COR-L47 (cell line): ENCODE measurements at places on chromosomes 16 and 17.

- no peak for DNase-seq
Observed at GRCh38 chr16:4580250-4580649, 24.1 kb downstream of the C16orf96 start.

- DNase-seq = no peak
Observed at GRCh38 chr17:77332981-77333685, 192.4 kb downstream of the SEC14L1 start.

DNA sequence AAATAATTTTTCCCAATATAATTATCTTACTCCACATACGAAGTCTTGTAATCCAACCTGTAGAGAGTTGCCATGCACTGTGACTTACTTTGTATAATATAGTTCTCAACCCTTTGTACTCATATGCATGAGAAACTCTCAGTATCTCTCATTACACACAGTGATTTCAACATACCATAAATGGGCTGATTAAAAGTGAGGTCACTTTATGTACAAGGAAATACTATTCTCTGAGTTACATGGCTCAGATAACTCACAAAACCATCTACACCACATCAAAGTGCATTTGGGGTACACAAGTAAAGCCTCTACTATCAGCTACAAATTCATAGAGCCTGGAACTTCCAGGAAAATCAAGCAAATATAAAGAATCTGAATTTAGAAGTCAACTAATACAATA, 27.9 kb downstream of the SLFN12 start:
- no peak for DNase-seq

- DNase-seq = no peak
Observed at GRCh38 chr17:12040478-12040877, 19.8 kb downstream of the MAP2K4 start.

DNA sequence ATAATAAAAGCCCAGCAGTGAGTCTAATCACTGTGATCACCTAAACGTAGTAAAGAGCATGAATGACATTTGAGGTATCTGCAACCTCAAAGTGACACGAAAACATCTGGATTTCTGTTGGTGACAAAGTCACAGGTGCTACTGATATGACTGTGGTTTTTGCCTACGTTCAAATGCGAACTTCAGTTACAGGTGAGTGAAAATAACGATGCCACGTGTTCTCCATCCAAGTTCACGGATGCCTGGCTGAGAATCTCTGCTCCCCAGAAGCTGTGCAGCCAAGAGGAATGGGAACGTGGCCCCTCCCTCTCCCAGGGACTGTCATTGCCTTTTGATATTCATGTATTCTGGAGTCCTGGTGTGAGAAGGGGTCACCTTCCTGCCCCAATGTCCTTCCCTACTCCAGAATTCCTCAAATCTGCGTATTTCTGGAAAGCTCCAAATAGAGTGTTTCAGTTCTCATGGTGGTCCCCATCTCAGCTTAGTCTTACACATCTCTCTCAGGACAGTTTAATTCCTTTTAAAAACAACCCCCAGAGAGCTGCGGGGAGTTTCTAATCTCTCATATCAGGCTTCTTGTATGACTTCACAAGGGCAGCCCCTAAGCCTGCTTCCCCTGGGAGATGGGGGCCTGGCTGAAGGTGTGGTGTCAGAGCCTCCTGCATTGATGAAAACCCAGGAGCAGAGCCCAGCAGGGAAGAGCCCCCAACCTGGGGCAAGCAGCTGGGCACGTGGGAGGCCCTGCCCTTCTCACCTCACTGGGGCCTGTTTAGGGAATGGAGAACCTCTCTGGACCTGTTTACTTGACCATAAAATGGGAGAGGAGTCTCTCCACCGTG, 25.8 kb downstream of the PIK3R5 start:
- no peak for DNase-seq

DNA sequence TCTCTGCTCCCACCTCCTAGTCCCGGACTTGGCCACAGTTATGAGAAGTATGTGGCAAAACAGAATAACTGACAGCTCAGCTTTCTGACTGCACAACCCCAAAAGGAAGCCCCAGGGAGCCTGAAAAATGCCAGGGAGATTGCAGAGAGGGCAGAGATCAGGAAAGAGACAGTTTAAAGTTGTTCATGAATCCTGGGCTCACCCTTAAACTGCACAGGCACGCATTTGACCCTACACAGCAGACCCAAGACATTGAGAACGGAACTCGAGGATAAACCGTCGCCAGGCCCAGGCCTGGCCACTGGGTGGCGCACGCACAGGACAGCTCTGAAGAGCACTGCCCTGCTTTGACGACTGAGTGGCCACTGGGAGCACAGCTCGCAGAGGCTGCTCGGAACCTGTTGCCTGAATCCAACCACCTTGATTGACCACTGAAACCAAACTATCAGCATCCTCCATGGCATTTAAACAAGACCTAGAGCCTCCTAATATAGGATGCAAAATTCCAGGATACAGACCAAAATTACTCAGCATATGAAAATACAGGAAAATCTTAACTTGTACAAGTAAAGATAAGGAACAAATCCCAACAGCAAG, 114.0 kb downstream of the C16orf95 start:
- DNase-seq = peak; percentile 41

DNA sequence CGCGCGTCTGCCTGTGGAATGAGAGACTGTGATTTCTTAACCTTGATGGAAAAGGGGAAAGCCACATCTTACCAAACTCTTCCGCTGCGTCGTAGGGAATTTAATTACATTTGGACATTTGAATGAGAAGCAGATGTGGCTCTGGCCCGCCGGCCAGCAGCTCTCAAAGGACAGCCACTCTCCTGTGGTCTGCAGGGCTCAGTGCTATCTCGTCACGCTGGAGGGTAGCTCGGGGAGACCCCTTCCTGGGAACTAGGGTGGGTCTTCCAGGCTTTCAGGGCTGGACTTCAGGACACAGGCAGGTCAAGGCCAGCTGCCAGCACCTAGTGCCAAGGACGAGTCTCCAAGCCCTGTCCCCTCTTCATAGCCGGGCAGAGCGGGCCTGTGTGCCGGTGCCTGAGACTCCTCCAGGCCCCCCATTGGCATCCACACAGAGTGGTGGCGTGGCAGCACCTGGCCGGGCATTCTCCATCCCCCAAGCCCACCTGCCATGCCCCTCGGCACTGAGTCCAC, 15.9 kb upstream of the TBX2 start:
- DNase-seq = no peak

DNA sequence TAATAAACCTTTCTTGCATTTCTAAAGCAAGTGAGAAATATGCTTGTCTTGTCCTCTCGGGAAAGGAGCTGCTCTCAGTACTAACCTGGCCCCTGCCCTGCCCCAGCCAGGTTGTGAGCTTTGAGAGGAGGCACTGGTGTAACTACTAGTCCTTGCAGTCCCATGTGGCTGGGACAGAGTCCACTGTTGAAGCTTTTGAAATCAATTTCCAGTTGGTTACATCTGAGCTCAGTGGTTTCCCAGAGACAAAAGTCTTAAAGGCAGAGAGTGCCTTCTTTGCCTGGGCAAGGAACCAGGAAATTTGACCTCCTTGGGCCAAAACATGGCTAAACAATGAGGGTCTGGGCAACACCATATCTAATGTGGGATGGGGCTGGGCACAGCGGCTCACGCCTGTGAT, 48.7 kb downstream of the GSG1L start:
- DNase-seq = no peak

DNA sequence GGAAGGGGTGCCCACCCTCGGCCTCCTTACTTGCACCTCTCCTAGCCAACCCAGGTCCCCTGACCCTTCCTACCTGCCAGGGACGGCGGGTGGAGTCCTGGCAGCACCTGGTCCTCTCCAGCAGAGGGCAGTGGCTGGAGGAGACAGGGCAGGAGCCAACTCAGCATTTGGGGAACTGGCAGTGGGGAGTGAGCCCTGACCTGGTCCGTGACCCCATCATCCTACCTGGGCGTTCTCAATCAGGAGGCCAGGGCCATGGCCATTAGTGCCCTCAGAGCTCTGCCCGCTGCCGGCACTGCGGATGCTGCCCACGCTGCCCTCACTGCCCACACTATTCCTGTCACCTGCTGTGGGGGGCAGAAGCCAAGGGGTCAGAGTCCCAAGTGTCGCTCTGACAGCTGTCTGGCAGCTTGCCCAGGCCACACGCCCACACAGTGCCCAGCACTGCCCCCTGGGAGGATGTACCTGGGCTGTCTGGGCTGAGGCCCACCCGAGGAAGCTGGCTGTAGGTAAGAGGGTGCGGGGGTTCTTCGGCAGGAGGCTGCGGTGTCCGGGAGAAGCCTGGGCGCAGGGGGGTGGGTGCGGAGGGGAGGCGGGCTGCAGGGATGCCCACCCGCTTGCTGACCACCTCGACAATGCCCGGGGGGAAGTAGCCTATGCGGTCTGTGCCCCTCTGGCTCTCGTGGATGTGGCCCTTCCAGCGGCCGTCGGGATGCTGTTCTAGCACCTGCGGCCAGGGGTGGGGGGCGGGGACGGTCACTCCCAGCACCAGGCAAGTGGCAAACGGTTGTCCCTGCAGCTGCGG, 10.8 kb downstream of the CASKIN2 start:
- no peak for DNase-seq

- no peak for DNase-seq
Observed at GRCh38 chr17:15124264-15124595, 140.9 kb downstream of the PMP22 start.

GRCh38 chr17:75688209-75688825, 21.2 kb downstream of the SAP30BP start:
- no peak for DNase-seq

DNA sequence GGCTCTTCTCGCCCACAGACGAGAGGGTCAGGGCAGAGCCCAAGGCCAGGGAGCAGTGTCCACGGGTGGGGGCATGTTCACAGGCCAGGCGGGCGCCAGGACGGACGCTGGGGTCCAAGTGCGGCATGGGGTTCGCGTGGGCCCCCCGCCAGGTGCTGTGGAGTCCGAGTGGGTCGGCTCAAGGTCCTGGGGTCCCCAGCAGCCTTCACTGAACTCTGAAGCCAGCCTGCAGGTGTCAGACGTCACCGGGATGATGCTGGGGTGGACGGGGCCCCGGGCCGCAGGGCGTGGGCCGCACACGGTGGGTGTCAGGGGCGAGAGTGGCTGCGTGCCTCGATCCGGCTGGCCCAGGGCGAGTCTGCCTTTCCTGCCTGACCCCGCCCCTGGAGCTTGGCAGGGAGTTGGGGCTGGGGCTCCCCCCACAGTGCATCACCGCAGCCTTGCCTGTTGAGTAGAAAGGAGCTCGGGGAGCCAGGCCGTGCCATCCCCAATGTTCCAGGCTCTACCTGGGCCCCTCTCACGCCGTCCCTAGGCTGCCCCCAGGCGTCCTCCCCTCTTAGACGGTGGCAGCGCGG, 19.0 kb downstream of the CACNA1H start:
- no peak for DNase-seq

- DNase-seq = no peak
Observed at GRCh38 chr16:66428682-66429251, 1.7 kb downstream of the BEAN1 start.

- DNase-seq = peak; percentile 55
Observed at GRCh38 chr17:59406808-59407381, 75.4 kb downstream of the YPEL2 start.

GRCh38 chr17:56926704-56927103, 12.9 kb upstream of the TRIM25 start:
- no peak for DNase-seq

DNA sequence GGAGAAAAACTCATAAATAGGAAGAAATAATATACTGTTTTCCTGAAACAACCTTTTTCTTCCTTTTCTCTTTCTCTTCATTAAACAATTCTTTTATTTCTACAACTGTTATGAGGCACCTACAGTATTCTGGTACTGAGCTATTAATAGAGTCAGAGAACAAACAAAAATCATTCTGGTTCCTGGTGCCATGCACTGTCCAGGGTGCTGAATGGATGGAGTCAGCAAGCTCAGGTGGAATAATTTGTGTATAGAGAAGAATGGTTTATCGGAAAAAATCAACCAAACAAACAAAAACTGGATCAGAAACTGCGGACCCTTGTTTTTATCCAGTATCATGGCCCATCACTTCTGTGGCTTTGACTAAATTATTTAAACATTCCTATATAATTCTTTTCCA, 430.3 kb upstream of the GOT2 start:
- DNase-seq = no peak

GRCh38 chr17:77880711-77881450, 77.6 kb upstream of the TNRC6C start:
- no peak for DNase-seq

DNA sequence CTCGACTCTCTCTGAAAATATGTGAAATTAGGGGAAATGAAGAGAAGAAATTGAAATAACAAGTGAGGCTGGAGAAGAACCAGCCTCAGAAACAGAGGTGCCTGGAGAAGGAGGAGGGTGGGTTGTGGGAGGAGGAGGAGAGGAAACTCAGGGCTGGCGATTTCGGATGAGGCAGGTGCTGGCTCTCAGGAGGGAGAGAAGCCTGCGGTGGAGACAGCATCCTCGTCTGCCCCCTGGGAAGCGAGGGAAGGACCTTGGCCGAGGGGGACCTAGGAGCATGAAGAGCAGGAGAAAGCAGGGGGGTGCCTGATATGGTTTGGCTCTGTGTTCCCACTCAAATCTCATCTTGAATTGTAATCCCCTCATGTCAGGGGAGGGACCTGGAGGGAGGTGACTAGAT, 264.7 kb upstream of the TNRC6C start:
- no peak for DNase-seq

DNA sequence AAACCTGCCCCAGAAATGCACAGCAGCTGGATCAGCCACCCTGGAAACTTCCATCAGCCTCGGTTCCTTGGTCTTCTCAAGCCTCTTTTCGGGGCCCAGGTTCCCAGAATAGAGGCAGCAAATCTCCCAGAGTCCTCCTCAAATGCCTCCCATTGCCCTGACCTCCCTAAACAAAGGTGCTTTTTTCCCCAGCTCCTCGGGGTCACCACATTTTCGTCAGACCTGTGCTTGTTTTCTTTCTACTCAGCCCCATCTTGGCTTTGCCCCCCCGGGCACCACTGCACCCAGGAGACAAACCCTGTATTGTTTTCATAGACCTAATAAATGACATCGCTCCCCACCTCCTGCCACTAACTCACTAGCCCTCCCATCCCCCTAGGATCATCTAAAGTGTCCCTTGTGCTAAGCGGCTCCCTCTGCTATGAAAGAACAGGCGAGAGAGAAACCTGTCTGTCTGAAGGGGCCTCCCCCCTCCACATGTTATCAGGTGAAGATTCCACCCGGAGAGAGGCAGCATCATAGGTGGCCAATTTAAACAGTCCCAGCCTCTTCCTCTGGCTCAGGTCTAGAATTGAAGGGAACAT, 451.1 kb downstream of the SOX9 start:
- no peak for DNase-seq

DNA sequence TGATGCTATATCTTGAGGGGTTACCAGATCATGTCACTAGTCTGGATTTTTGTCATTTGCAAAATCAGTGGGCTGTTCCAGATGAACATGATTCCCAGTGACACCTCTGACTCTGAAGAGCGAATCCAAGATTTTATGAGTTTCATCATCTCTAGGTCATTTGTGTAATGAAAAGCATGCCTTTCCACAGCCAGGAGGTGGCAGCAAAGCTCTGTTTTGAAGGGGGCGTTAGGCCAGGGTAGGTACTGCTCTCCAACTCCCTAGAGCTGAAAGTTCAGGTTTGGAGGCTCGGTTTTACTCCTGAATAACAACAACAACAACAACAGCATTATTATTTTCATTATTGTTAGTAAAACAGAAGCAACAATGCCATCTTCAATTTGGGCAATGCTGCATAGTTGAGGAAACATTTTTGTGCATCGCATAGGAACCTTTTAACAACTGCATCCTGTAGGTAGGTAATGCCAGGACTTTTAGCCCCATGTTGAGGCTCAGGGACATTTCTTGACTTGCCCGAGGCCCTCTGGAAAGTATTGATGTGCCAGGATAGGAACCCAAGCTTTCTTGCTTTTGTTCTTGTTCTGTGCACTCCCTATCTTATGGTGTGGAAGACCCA, 77.0 kb downstream of the MYH13 start:
- no peak for DNase-seq
